A673 (cell line): ENCODE measurements at places on chromosomes 4 and X. TPM values are rescaled to one million over a fixed set of nuclear protein-coding genes. Genes with fewer than 3 reads are reported as not detected.

- no peaks in the 10 kb centered on the region for H3K36me3 ChIP-seq
- DNase-seq, result no peak
- H3K4me1 ChIP-seq, result no peaks in the 10 kb centered on the region
- H3K27me3 ChIP-seq, result no peaks in the 10 kb centered on the region
- H3K27ac ChIP-seq, result no peak overlapping the region
These were observed 37.7 kb downstream of the ARHGAP24 start for GRCh38 chr4:85512446-85513205.

DNA sequence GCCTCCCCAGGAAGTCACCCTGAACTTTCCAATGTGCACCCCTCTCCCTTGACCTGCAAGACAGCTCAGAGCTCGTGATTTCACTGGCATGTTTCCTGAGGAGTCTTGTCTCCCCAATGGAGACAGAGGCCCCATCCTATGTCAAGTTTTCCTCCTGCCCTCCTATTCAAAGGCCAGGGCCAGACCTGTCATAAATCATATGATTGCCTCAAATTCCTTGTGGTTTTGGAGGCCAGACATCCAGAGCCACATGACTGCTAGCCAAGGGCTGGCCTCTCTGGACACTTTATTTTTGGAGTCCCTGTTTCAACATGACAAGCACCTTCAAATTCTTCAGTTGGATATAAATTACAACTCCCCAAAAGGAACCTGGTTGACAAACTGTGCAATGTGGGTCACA, 76.0 kb upstream of the TFDP3 start:
- H3K27me3 ChIP-seq, result no peaks in the 10 kb centered on the region
- H3K4me3 ChIP-seq, result no peak overlapping the region
- no peaks in the 10 kb centered on the region for H3K4me1 ChIP-seq
- no peak for DNase-seq
- H3K36me3 ChIP-seq, result no peaks in the 10 kb centered on the region

ABCG2 gene
- total RNA-seq, result not detected in 2 replicates

- H3K27ac ChIP-seq, result no peak overlapping the region
- peaks cover 13% of the 10 kb centered on the region for H3K4me1 ChIP-seq
- H3K4me3 ChIP-seq, result no peak overlapping the region
- DNase-seq, result no peak
These were observed 113.8 kb upstream of the STIM2 start for GRCh38 chr4:26746802-26747213.

SOX3 gene
- total RNA-seq, result not detected in 2 replicates

- no peak overlapping the region for H3K27ac ChIP-seq
- no peak for DNase-seq
- no peaks in the 10 kb centered on the region for H3K27me3 ChIP-seq
- no peaks in the 10 kb centered on the region for H3K4me1 ChIP-seq
- H3K36me3 ChIP-seq, result no peaks in the 10 kb centered on the region
These were observed 25.7 kb upstream of the RP2 start for GRCh38 chrX:46811121-46811520.

- DNase-seq, result peak; percentile 51
- H3K27me3 ChIP-seq, result no peaks in the 10 kb centered on the region
- H3K27ac ChIP-seq, result no peak overlapping the region
- H3K36me3 ChIP-seq, result no peaks in the 10 kb centered on the region
These were observed 137.8 kb downstream of the FBXW7 start for GRCh38 chr4:152398060-152398459.

- no peak overlapping the region for H3K27ac ChIP-seq
- no peaks in the 10 kb centered on the region for H3K36me3 ChIP-seq
- DNase-seq, result no peak
- H3K4me1 ChIP-seq, result no peaks in the 10 kb centered on the region
These were observed 68.6 kb downstream of the NAT8L start for GRCh38 chr4:2127609-2128332.

DNA sequence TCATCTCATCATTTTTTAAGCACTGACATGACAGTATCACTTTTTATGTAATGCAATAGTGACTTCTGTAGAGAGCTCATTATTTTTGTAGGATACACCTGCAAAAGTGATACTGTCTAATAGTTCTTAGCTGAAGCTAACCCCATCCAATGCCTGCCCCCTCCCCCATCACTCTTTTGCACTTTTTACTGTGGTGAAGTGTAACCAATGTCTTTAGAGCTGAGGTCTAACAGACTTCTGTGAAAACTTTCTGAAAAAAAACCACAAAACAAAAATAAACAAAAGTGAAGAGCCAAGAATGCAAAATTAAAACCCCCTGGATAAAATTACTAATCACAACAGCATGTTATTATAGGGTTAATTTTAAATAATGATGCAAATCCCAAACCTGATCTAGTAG, 301.1 kb downstream of the ANK2 start:
- no peaks in the 10 kb centered on the region for H3K27me3 ChIP-seq
- H3K27ac ChIP-seq, result no peak overlapping the region
- H3K4me1 ChIP-seq, result peaks cover 9% of the 10 kb centered on the region
- DNase-seq, result no peak
- no peaks in the 10 kb centered on the region for H3K36me3 ChIP-seq
- H3K4me3 ChIP-seq, result no peak overlapping the region

GRCh38 chr4:115537387-115537786, 424.0 kb upstream of the NDST4 start:
- H3K27ac ChIP-seq, result no peak overlapping the region
- no peak overlapping the region for H3K4me3 ChIP-seq
- H3K4me1 ChIP-seq, result peaks cover 14% of the 10 kb centered on the region
- H3K27me3 ChIP-seq, result no peaks in the 10 kb centered on the region
- peak; percentile 48 for DNase-seq

GAGE12C gene
- not detected in 2 replicates for total RNA-seq

- DNase-seq, result peak; percentile 79
- H3K4me1 ChIP-seq, result no peaks in the 10 kb centered on the region
- no peaks in the 10 kb centered on the region for H3K36me3 ChIP-seq
- no peaks in the 10 kb centered on the region for H3K27me3 ChIP-seq
- H3K4me3 ChIP-seq, result no peak overlapping the region
These were observed 96.4 kb downstream of the PGRMC2 start for GRCh38 chr4:128191115-128191781.

DNA sequence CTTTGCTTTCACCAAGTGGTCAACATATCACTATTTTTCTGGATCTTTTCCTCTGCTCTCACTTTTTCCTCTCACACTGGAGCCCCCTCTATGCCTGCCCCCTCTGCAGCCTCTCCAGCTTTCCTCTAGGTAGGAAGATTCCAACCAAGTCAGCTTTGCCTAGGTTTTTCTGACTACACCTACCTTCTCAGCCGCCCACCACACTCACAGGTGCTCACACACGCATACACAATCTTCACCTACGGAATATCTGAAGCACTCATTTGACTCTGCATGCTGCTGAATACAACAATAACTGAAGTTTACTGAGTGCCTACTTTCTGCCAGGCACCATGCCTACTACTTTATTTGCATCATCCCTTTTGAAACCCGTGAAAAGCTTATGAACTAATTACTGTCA, 328.0 kb downstream of the PPP3CA start:
- H3K4me3 ChIP-seq, result no peak overlapping the region
- H3K4me1 ChIP-seq, result peaks cover 18% of the 10 kb centered on the region
- DNase-seq, result no peak

DNA sequence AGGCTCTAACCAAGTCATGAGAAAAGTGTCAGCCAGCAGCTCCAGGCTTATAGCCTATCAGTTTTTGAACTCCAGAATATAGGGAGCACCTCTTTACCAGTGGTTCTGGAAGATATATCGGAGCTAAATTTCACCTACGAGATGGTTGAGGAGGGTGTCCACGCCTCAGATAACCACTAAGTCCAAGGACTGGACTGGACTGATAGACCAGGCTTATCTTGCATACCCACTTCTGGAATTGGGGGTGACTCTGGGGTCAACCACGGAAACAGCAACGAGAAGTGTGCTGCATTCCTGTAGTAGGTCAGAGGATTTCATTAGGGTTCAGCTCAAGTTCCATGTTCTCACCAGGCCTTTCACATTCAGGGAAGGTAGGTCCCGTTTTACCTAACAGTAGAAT, 38.6 kb upstream of the TRPC3 start:
- no peak overlapping the region for H3K4me3 ChIP-seq
- H3K27ac ChIP-seq, result no peak overlapping the region
- no peak for DNase-seq
- H3K36me3 ChIP-seq, result no peaks in the 10 kb centered on the region

DNA sequence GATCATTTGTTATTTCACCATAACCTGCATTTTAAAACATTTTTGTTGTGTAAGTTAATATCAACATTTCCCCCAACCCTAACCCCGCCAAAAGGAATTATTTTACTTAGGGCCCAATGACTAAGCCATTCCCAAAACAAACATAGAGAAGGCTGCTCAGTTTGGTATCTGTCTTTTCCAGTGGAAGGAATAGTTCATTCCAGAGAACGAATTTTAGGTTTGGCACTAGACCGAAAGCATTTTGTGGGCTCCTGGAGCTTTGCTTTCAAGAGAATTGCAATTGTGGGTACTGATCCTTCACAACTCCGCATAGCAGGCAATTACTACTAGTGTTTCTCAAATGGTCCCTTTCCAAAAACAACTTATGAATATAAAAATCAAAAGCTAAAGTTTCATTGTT, 226.7 kb upstream of the MAD2L1 start:
- H3K4me1 ChIP-seq, result no peaks in the 10 kb centered on the region
- H3K27ac ChIP-seq, result no peak overlapping the region
- no peaks in the 10 kb centered on the region for H3K36me3 ChIP-seq
- H3K4me3 ChIP-seq, result no peak overlapping the region
- H3K27me3 ChIP-seq, result no peaks in the 10 kb centered on the region

DNA sequence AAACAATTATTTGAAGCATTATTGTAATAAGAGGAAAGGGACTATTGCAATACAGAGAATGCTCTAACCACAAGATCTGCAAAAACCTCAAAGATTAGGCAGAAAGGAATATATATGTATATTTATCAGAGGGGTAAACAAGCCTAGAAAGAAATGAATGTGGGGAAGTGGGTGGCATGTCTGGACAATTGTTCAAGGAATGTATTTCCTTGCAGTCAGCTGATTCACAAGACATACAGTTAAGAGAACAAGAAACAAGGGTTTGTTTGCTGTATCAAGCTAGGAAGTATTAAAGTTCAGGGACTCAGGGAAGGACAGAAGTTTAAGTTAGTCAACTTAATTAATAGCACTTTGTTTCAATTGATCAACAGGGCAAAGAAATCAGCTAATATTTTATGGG, 514.7 kb downstream of the CENPC start:
- H3K27ac ChIP-seq, result no peak overlapping the region
- no peak overlapping the region for H3K4me3 ChIP-seq
- H3K27me3 ChIP-seq, result no peaks in the 10 kb centered on the region
- H3K36me3 ChIP-seq, result no peaks in the 10 kb centered on the region
- no peaks in the 10 kb centered on the region for H3K4me1 ChIP-seq
- no peak for DNase-seq

DNA sequence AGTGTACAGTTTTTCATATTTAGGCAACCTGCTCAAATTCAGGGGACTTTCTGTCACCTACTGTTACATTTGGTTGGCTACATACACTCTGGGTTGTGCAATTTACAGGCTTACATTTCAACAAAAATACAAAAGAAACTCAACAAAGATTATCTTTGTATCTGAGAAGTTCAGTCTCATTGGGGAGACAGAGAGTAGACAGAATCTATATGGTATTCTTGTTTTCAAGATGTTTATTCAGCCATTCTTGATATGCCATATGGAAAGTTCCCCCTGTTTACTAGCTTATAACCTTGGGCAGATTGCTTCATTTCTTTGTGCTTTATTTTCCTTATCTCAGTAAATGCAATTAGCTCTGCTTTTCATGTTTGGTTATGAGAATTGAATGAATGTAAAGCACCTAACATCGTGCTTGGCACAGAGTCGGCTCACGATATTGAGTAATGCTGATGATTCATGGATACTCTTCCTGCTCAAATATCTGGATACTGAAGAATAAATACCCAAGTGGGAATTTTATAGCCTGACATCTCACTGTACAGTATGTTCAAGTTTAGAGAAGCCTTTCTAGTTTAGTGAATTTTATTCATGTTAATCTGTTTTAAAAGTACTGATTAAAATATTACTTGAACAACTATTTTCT, 96.5 kb upstream of the PACRGL start:
- no peaks in the 10 kb centered on the region for H3K36me3 ChIP-seq
- H3K27me3 ChIP-seq, result no peaks in the 10 kb centered on the region
- no peak overlapping the region for H3K27ac ChIP-seq
- no peak overlapping the region for H3K4me3 ChIP-seq
- DNase-seq, result peak; percentile 37
- no peaks in the 10 kb centered on the region for H3K4me1 ChIP-seq

AR gene
- total RNA-seq, result 0.11 TPM in 1 of 2 replicates, not detected in the other

- peak within 1 kb of the TSS; percentile 76 for H3K27ac ChIP-seq
- H3K36me3 ChIP-seq, result no peaks in the 10 kb centered on the region
- H3K4me1 ChIP-seq, result peaks cover 19% of the 10 kb centered on the region
These were observed at the start of gene KLHL2 for GRCh38 chr4:165207431-165208220. Gene KLHL2 (plus strand): TSS chr4:165207561. CDS start chr4:165207877, 316 bp downstream.

- H3K4me3 ChIP-seq, result no peak overlapping the region
- no peak overlapping the region for H3K27ac ChIP-seq
- H3K36me3 ChIP-seq, result no peaks in the 10 kb centered on the region
- H3K27me3 ChIP-seq, result no peaks in the 10 kb centered on the region
These were observed 165.3 kb downstream of the FBXO8 start for GRCh38 chr4:174118171-174118570.

DNA sequence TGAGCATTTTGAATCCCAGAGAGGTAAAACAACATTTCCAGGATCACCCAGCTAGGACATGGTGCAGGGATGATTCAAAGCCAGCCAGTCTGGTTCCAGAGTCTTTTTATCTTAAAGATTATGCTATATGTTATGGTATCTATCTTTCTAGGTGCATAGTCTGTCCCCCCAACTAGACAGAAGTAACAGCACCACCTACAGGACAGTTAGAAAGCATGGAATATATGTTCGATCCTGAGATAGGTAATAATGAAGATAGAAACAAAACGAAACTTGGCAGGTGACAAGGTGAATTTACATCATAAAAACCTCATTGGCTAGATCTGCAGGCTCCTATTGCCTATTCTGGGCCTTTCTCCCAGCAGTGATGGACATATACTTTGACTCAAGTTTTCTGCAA, 723.2 kb downstream of the SMARCA1 start:
- no peak overlapping the region for H3K27ac ChIP-seq
- H3K4me1 ChIP-seq, result no peaks in the 10 kb centered on the region
- no peaks in the 10 kb centered on the region for H3K27me3 ChIP-seq
- no peak overlapping the region for H3K4me3 ChIP-seq
- DNase-seq, result peak; percentile 49

DNA sequence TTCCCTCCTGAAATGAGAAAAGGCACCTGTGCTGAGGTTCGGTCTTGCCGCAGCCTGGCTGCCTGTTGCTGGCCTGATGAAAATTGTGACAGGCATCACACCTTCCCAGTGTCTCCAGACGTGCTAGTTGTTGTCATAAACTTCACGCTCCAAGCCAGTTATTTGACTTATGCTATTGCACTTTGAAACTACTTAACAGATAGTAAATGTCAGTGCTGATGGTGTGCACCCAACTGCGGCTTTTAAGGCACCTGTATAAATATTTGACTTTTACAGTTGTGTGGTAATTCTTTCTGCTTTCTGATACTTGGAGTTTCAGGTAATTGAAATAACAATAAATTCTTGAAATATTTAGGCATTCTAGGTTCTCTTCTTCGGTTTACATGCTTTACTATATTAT, 1.8 kb downstream of the WWC2 start:
- no peaks in the 10 kb centered on the region for H3K36me3 ChIP-seq
- H3K4me1 ChIP-seq, result peaks cover 67% of the 10 kb centered on the region
- H3K27me3 ChIP-seq, result no peaks in the 10 kb centered on the region
- peak overlapping the region; percentile 89 for H3K4me3 ChIP-seq

- no peaks in the 10 kb centered on the region for H3K36me3 ChIP-seq
- no peak overlapping the region for H3K4me3 ChIP-seq
- no peak overlapping the region for H3K27ac ChIP-seq
- no peak for DNase-seq
- no peaks in the 10 kb centered on the region for H3K27me3 ChIP-seq
These were observed 104.1 kb downstream of the COX7B2 start for GRCh38 chr4:46804781-46805413.

TMSB15A gene
- 72.7 and 78.3 TPM in 2 replicates for total RNA-seq

ZCCHC12 gene
- total RNA-seq, result 1.2 TPM in 2 replicates
